Activated CD4-positive, alpha-beta T cell treated with anti-CD3 and anti-CD28 coated beads for 1 hour (primary cell): ENCODE measurements at places on chromosomes 6 and 20.

DNA sequence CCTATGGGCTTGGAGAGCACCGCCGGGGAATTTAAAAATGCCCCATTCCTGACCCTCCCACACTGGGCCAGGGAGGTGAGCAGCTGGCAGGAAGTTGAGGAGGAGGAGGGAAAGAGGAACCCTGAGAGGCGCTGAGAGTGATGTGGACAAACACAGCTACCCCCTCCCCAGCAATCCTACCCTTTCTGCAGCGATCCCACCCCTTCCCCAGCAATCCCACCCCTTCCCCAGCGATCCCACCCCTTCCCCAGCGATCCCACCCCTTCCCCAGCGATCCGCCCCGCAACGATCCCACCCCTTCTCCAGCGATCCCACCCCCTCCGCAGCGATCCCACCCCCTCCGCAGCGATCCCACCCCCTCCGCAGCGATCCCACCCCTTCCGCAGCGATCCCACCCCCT, 111.6 kb downstream of the SYCP2 start:
- no peak for DNase-seq

GRCh38 chr6:127343809-127344659, 625 bp upstream of the ECHDC1 start:
- DNase-seq: no peak

- no peak for DNase-seq
These were observed 79.8 kb downstream of the PSMB1 start for GRCh38 chr6:170473301-170473717.

DNA sequence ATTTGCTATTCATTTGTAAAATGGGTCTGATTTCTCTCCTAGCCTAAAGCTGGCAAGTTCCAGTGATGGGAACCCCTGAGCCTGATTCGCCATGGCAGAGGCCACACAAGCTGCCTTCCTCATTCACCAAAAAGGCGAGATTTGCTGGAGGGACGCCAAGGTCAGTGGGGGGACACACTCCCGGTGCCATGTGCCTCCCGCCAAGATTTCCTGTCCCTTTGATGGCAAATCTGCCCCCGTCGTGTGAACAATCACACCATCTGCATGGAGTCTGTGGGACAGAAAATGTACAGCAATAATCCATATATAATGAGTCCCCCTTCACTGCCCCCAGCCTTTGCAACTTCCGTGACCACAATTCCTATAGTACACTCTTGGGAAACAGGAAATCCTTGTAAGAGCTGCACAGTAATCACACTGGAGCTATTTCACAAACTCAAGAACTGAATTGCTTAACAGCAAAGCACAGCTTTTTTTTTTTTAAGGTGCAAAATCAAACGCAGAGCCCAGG, 15.7 kb upstream of the IGF2R start:
- no peak for DNase-seq

- DNase-seq: no peak
These were observed 769.7 kb downstream of the PTPRT start for GRCh38 chr20:42419814-42420532.

DNA sequence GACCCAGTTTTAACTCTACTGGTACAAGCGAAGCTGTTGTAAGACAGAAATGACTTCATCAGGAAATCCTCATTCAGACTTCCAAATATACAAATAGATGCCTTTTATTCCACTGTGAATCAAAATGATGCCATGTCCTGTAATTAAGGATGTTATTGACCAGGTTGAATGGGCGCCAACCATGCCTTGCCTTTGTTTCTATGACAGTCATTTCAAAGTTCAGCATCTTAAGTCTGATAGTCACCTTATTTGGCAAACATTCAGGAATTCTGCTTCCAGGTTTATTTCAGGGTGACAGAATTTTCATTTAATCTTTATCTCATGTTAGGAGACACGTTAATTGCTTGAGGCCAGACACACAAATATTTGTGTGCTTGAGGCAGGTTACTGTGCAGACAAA, 592.8 kb upstream of the JAG1 start:
- DNase-seq: no peak

DNA sequence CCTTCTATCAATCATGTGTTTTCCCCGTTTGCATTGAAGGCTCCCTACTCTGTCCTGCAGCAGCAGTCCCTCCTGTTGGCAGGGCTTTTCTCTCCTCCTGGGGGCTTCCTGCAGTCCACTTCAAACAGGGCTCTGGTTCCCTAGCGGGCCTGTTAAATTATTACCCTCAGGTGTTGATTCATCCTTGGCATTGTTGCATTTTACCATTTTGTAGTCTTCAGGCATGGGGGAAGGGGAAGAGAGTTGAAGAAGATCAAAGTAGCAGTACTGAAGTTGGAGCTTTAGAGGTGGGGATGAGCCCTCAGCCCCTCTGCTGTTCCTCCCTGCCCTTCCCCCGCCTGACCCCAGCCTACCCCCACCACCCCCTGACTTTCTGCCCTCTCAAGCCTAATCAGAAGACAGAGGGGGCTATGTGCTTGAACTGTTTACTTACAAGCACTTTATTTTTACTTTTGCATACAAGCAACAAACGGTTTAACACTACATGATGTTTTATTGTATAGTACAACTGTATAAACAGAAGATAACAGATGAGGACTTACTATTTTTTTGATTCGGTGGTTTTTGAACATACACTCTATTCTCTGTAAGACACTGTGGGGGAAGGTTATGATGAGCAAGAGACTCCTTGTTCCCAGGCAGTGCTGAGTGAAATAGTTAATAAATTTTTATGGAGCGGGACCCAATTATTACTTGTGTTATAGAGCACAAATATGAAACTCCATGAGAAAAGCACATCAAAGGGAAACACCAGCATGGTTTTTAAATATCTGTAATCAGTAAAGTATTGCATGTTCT, 169.7 kb downstream of the EYA4 start:
- DNase-seq: no peak

DNA sequence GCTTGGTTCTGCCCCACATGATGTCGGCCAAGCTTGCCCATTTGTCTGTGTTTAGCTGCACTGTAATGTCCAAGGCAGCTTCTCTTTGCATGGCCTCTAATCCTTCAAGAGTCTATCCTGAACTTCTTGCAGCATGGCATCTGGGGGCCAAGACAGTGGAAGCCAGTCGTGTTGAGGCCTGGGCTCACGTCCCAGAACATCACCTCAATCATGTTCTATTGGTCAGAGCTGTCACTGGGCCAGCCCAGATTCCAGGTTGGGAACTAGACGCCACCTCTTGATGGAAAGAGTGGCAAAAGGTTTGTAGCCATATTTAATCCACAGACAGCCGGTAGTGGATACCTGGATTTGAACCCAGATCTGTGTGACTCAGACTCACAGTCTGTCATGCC, 25.3 kb downstream of the PPARD start:
- no peak for DNase-seq

DNA sequence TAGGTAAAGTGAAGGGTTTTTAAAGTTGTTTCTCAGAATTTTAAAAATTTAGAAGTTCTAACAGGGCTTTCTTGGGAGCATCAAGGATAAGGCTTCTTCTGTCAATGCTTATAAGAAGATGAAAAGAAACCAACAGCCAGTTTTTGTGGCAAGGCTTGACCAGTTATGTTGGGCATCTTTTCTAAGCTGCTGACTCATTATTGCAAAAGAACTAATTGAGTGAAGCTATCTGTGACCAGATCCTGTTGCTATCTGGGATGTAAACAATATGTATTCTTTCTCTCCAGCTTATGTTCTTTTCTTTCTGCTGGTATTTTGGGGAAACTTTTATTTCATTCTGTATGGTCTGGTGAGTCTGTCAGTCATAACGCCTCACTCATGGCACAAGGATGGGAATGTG, 643.8 kb downstream of the HDGFL1 start:
- no peak for DNase-seq

GRCh38 chr6:103313432-103313831, 1546.3 kb downstream of the HACE1 start:
- DNase-seq: no peak

GRCh38 chr20:19745106-19745505, 13.0 kb upstream of the RIN2 start:
- DNase-seq: no peak

DNA sequence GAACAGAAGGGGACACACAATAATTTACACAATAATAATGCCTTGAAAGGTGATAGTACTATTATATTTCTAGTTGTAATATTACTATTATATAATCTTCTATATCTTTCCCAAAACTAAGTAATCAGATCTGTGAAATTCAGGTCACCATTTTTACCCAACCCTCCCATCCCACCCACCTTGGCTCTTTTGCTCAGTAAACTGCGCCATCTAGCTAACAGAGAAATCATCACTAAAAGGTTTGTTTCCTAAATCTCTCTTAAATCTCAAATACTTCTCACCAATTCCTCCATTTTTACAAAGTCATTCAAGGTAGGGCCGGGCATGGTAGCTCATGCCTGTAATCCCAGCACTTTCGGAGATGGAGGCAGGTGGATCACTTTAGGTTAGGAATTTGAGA, 83.4 kb downstream of the CDK19 start:
- no peak for DNase-seq

- DNase-seq: no peak
These were observed 30.3 kb downstream of the PPIL4 start for GRCh38 chr6:149515494-149515893.

- no peak for DNase-seq
These were observed 2.4 kb downstream of the OSER1 start for GRCh38 chr20:44208165-44208564.

DNA sequence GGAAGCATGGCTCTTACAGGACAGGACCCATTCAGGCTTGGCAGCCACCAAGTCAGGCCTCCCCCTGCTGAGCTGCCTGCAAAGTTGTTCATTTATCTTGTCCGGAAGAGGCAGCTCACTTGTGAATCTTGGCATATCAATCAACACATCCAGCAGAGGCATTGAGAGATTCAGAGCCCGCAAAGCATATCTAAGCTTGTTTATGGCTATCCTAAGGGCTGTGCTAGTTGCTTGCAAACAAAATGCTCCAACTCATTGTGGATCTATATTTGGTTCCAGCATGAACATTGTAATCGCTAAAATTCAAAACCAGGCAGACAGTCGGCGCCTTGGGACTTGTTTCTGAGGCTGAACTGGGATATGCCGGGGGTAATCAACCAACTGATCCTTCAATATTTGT, 106.1 kb downstream of the UNC5CL start:
- DNase-seq: no peak

GRCh38 chr6:109852713-109853112, 125.4 kb upstream of the GPR6 start:
- no peak for DNase-seq

- DNase-seq: no peak
These were observed 480.7 kb upstream of the SPTLC3 start for GRCh38 chr20:12528104-12528503.
